ENCODE measurements at places on chromosomes 3 and 15. TPM values are rescaled to one million over a fixed set of nuclear protein-coding genes. Genes with fewer than 3 reads are reported as not detected.

GRCh38 chr15:48939648-48940047, 24.1 kb downstream of the SHC4 start:
- DNase-seq: no peak

CACNA2D3 gene
- 11.2 TPM for total RNA-seq

DNA sequence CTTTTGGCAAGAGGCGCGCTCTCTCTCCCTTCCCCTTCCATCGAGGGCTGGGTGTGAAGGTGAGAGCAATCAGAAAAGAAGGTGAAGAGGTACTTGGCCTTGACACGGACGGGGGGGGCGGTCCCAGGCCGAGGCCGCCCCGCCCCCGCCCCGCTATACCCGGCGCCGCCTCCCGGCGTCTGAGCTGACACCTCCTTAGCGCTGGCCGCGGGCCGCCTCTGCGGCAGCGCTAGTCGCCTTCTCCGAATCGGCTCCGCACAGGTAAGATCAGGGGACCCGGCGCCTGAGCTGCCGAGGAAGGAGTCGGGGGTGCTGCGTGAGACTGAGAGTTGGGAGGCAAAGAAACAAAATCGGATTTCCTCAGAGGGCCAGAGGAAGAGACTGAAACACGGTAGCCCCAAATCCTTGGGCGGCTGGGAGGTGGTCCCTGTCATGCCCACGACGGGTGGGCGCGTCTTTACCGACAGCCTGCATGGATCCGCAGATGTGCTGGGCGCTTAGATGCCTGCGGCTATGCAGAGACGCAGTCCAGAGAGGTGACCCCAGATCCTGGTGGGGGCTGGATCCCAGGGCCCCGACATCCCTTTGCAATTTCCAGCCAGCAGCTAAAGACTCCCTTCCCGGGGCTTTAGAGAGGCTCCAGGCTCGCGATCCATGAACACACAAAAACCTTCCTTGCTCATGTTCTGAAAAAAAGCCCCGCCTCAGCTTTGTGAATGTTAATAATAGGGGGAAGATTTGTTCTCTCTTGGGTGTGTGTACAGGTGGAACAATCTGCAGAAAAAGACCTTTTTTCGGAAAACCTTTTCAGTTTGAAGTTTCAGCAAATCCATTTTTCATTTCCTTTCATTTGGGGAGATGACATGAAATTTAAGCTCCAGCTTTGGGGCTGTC, at the start of gene ENTPD3:
ENTPD3 (plus strand) TSS at position 184 of the 894 bp plus-strand sequence. CDS start 874 bp downstream, outside the sequence.
- DNase-seq: no peak

SEMA3B gene
- 2.3 TPM for total RNA-seq

Data from occipital lobe (tissue), 3 donors.